Left ventricle myocardium inferior (tissue), 1 donor: ENCODE measurements at places on chromosomes 1 and 21. TPM values are rescaled to one million over a fixed set of nuclear protein-coding genes. Genes with fewer than 3 reads are reported as not detected.

DNA sequence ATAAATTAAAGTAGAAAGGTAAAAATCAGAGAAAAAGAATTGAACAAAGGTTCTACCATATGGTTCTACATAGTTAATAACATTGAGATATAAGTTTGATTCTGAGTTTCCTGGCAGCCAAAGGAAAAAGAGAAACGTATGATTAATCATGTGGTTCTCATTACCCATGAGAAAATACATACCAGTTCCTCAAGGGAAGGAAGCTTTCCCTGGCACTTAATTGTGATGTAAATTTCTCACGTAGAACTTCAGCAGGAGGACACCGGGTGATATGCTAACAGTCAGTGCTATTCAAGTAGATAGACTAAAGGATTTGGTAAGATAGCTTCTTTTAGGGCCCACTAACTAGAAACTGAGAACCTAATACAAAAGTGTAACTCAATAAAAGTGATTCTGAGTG, 218.5 kb downstream of the NFIA start:
- no peak for DNase-seq

- no peak for DNase-seq
Observed at GRCh38 chr1:48302652-48303051, 80.1 kb downstream of the SLC5A9 start.

Gene GPX7
- total RNA-seq = 5.2 TPM

Gene GPBP1L1
- 80.7 TPM for total RNA-seq

Gene LCE3A
- total RNA-seq = not detected

Gene BMP8A
- 0.16 TPM for total RNA-seq

Gene HSPA13
- total RNA-seq = 14.6 TPM
